H9 (cell line): ENCODE measurements at places on chromosomes 5 and 9. TPM values are rescaled to one million over a fixed set of nuclear protein-coding genes. Genes with fewer than 3 reads are reported as not detected.

DNA sequence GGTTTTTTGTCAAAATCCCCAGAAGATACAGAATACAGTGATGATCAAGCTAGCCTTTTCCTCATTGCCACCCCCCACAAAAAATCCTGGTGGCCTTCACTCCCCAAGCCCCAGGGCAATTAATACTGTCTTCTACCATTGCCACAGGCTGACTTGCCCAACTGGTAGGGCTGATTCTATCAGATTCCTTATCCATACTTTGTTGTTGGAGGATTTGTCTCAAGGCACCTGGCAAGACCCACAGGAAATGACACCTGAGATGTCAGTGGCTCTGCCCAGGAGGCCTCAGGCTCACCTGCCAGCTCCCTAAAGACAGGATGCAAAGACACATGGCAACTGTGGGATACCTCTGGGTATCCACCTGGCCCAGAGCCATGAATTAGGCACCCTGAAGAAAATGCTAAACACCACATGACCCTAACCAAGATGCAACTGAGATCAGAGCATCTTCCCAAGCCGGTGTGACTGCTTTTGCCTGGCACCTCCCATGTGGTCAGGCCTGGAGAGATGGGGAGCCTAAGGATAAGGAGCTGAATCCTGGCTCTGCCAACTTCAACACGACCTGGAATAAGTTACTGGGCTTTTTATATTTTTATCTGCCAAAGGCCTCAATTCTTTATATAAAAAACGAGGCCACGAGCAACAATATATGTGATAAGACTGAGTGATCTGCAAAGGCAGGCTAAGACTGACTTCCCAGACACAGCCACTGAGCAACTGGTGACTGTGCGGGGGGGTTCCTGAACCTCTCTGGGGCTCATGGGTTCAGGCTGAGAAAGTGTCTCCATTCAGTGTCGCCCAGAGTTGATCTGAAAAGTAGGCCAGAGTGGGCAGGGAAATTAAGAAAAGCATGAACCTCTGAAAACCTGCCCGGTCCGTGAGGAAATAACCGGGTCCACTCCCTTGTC is 944 bp downstream of the ATOX1 start:
- peak overlapping the region; percentile 87 for H3K4me3 ChIP-seq
- peaks cover 9% of the 10 kb centered on the region for H3K4me1 ChIP-seq
- H3K27ac ChIP-seq, result no peak overlapping the region
- no peak for DNase-seq

DNA sequence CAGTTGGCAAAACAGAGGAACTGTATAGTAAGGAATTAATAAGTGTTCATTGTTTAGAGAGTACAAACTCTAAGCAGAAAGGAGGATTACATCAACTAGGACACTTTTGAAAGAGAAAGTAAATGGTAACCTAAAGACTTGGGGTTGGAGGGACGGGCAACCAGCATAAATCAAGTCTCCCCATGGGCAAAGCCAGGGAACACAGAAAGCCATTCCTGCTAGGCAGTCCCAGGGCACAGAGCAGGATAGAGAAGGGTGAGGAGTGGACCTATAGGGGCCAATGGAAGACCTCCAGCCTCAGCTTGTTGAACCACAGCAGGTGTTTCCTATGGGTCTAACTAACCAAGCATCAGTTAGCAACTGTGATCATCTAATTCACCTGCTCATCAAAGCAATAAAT is 9.2 kb upstream of the ERAP1 start:
- no peaks in the 10 kb centered on the region for H3K27me3 ChIP-seq
- no peak overlapping the region for H3K27ac ChIP-seq
- H3K4me1 ChIP-seq, result peaks cover 5% of the 10 kb centered on the region; the same call in 1 of the 2 replicates
- no peaks in the 10 kb centered on the region for H3K36me3 ChIP-seq
- no peak overlapping the region for H3K4me3 ChIP-seq
- DNase-seq, result no peak

DNA sequence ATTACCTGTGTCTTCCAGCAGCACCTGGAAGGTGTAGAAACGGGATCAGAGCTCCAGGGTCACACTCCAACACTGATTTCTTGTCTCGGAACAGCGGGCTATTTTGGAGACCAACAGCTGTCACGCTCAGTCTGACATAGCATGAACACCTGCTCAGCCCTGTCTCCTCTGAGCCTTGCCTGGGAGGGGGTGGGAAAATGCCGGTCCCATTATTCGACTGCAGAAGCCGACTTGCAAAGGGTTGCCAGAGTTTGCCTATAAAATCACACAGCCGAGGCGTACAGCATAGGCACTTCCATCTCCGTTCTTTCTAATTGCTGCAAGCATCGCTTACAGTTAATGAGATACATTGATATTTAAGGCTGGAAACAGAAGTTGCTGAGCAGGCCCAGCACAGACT is 300.8 kb upstream of the MSX2 start:
- H3K36me3 ChIP-seq, result no peaks in the 10 kb centered on the region
- H3K4me1 ChIP-seq, result no peaks in the 10 kb centered on the region
- no peaks in the 10 kb centered on the region for H3K27me3 ChIP-seq
- no peak overlapping the region for H3K27ac ChIP-seq
- no peak overlapping the region for H3K4me3 ChIP-seq

DNA sequence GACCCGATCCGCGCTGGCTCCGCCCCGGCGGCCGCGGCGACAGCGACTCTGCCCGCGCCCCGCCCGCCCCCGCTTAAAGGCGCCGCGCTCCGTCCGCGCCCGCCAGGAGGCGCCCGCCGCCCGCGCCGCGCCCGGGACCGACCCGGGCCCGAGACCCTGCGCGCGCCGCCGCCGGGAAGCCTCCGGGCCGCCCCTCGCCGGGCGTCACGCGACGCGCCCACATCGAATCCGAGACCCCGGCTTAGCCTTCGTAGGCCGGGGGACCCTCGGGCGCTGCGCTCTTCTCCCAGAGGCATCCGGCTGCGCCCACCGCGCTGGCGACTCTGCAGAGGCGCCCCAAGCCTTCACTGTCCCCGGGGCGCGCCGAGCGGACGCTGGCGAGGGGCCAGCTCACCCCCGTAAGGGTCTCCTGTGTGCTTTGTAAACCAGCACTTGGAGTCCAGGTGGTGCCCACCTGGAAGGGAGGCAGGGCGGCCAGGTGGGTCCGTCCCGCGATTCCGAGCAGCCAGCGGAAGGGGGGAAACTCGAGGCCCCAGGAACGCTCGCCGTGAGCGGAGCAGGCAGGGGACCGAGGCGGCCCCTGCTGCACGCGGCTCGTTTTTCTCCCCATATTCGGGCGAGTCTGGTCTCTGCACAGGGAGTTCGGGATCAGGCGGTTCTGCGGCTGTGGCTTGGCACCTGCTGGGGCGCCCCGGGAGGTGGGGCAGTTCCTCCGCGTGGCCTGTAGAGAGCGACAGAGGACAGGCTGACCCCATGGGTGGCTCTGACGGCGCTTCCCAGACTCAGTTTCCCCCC is 423 bp upstream of the ABCA2 start:
- DNase-seq, result peak; percentile 55
- no peak overlapping the region for H3K27ac ChIP-seq
- peak overlapping the region; percentile 74 for H3K4me3 ChIP-seq
- no peaks in the 10 kb centered on the region for H3K27me3 ChIP-seq
- H3K36me3 ChIP-seq, result no peaks in the 10 kb centered on the region

DNA sequence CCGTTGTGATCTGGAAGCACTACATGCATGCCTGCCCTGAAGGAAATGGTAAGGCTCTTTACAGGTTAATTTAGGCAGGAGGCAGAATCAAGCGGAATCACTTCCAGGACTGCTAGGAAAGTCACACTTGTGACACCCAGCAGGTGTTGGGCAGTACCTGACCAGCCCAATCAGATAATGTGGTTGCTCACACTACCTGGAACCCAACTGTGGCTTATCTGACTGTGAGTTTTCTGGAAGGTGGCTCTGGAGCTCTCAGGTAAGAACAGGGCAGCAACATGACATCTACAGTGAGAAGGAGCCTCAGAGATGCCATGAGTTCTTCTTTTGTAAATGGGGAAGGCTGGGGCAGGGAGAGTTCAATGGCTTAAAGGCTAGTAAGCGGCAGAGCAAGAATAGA is 146.4 kb downstream of the ARSB start:
- H3K27me3 ChIP-seq, result no peaks in the 10 kb centered on the region
- no peaks in the 10 kb centered on the region for H3K36me3 ChIP-seq
- no peaks in the 10 kb centered on the region for H3K4me1 ChIP-seq

DNA sequence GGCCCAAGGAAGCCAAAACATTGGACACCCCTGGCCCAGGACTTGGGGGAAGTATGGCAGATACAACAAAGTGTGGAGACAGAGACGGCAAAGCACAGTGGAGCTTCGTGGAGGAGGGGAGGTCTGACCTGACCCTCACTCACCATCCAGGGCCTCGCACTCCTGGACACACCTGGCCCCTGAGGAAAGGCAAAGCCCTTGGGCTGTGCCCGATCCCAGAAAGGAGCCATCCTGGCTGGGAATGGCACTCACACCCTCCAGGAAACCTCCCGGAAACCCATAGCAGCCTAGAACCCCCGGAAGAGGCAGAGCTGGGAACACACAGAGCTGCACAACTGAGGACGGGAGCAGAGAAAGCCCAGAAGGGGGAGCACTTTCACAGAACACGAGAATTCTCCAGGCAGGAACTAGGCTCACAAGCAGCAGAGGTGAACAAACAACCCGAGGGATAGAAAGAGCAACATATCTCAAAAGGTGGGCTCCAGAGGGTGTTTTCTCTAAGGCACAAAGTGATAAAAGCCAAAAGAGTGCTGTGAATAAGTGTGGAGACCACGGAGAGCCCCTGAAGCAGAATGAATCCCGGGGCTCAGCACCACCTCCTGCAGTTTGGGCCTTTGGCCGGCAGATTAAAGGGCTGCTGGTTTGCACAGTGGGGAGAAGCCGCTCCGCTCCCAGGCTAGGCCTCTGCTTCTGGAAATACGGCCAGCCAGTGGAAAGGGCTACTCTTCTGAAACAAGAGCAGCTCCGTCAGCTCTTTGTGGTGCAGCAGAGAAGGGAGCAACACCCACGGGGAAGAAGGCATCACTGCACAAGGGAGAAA is 108.2 kb downstream of the UBE2R2 start:
- H3K36me3 ChIP-seq, result peaks cover 92% of the 10 kb centered on the region
- no peak overlapping the region for H3K27ac ChIP-seq
- no peak overlapping the region for H3K4me3 ChIP-seq
- peak; percentile 76 for DNase-seq
- H3K27me3 ChIP-seq, result peaks cover 1% of the 10 kb centered on the region; the same call in 1 of the 2 replicates

- DNase-seq, result no peak
- H3K36me3 ChIP-seq, result no peaks in the 10 kb centered on the region
- H3K27me3 ChIP-seq, result peaks cover 29% of the 10 kb centered on the region; the same call in 1 of the 2 replicates
- no peak overlapping the region for H3K27ac ChIP-seq
Measured at GRCh38 chr5:140042393-140042642, 781 bp downstream of the NRG2 start.

DNA sequence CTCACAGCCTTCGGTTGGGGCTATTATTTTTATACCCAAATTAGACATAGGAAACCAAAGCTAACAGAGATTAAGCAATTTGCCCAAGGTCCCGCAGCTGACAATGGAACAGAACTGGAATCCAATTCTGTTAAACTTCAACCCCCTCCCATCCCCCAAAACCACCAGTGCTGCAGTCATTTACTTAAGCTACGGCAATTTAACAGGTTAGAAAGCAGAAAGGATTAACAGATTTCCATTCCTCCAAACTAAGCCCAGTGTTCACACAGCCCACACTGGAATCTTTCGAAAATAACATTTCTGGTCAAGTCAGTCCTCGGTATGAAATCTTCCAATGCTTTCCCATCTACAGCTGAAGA is 1023.1 kb upstream of the DMAC1 start:
- H3K27me3 ChIP-seq, result no peaks in the 10 kb centered on the region
- peaks cover 9% of the 10 kb centered on the region for H3K4me1 ChIP-seq
- peaks cover 2% of the 10 kb centered on the region for H3K36me3 ChIP-seq
- H3K4me3 ChIP-seq, result no peak overlapping the region
- no peak overlapping the region for H3K27ac ChIP-seq

- no peak overlapping the region for H3K27ac ChIP-seq
- no peaks in the 10 kb centered on the region for H3K27me3 ChIP-seq
- no peak for DNase-seq
- H3K36me3 ChIP-seq, result 0 out of 2 replicates have a peak, but pooled peaks cover 2% of the 10 kb centered on the region
Measured at GRCh38 chr5:122385286-122385685, 73.2 kb downstream of the SNCAIP start.

Gene GRXCR2
- total RNA-seq, result not detected in 2 replicates

Gene HTR4
- total RNA-seq, result not detected in 2 replicates

Gene PCDHA1
- total RNA-seq, result 0.44 and 0.61 TPM in 2 replicates
